ENCODE measurements at places on chromosomes 12 and 14.
A peak's percentile ranks its signal among the peaks of the same experiment; 100 is the strongest.

DNA sequence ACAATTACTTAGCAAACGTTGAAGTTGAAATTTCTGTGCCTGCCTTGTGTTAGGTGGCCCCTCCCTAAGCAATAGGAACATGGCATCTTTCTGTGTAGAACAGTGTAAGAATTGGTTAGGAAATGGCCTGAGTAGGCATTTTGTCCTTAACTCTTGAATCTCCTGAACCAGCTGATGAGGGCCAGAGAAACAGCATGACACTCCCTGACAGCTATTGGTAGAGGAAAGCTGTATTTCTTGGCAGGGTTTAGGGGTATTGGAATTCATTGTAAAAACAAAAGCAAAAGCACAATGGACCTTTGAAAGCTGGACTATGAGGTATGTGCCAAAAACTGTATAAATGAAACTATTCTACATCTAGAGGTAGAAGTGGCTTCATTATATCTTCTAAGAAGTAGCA is 40.6 kb upstream of the LRTM2 start:
- DNase-seq, result no peak

DNA sequence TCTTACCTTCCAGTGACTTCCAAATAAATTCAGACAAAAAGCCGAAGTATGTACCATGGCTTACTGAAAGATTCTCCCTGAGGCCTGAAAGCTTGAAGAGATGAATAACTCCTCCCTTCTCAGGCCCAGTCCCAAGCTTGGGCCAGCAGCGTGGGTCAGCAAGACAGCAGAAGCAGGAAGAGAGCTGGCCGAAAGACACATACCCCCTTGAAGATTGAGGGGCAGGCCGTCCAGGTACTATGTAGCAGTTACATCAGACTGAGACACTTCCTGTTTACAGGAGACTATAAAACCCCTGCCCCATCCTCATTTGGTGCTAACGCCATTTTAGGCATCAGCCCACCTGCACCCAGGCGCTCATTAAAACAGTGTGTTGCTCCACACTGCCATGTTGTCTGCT is 15.0 kb downstream of the NDUFA12 start:
- peak; percentile 11 for DNase-seq

DNA sequence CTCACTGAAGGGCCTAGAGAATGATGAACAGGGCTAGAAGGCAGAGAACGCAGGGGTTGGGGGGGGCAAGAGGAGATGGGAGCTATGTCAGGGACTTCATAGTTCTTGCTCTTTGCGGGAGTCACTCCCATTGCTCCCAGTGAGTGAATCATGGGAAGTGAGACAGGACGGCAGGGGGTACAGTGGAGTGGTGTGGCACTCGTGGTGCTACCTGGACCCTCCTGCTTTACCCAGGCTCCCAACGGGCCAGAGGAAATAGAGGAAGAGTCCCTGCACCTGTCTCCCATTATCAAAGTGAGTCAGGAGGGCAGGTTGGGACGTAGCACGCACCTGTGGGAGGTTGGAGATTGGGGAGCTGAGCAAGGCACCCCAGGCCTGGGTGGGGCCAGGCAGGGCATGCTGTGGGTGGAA is 1.3 kb upstream of the KRT8 start:
- no peak for DNase-seq

DNA sequence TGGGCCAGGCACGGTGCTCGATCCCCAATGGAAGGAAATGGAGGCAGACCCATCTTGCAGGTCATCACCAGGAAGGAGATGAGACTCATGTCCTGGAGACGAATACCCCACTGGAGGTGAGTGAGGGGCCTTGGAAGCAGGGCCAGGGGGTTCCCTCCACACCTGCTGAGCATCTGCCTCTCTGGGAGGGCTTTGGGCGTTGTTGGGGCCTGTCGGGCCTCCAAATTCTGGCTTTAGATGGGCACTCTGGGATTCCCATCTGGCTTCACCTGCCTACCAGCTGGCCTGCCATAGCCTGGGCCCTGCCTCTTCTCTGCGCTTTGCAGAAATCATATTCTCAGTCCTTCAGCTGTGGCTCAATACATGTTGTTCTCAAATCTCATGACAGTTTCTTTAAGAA is 13.9 kb downstream of the RTL1 start:
- DNase-seq, result no peak

DNA sequence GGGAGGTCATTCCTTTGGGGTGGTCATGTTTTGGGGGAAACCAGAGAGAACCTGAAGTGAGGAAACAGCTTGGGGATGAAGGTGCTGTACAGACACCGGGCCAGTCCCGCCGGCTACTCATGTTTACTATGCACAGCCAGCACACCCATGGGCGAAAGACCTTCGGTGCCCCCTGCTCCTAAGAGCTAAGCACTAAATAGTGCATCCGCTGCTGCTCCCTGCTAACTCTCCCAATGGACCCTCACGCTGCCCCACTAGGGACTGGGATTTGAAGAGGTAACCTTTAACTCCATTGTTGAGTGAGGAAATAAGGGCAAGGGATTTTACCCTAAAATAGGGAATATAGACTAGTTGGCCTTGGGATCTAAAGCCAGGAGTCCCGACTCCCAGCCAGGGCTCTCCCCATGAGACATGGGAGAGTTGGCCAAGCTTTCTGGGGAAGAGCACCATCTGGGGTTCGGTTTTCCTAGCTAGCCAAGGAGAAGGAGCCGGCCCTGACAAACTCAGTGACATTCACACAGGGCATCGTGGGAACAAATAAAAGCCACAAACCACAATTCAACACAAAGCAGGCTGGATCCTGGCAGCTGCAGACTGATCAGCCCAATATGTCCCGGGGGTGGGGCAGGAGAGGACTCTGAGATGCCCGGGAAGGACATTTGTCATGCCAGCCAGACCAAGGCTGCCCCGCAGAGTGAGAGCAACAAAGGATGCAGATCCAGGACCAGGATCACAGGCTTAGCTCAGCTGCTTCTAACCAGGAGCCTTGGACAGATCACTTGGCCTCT is 91.7 kb downstream of the SINHCAF start:
- DNase-seq, result no peak

DNA sequence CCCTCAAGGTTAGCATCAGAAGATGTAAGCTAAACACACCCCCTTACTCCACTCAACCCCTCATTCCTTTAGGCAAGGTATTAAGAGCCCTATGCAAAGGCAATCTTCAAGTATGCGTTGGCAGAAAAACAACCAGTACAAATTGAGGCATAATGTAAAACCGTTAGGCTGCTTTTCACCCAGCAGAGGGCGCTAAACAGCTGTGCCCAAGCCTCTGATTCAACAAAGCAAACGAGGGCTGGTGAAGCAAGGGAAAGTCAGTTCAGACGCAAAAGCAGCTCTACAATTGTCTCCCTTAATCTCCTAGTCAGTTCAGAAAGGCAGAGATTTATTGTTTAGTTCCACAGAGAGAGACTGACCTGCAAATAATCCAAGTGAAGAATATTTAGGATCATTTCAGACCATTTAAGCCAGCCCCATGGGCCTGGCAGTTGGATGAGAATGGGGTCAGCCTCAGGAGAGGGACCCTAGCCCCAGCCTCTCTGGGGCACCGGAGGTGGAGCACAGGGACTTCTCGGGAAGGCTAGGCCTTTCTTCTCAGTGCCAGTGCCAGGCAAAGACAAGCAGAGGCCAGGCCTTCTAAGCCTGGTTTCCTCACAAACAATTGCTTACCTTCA is 23.5 kb downstream of the DCAF5 start:
- peak; percentile 76 for DNase-seq

GRCh38 chr14:65838565-65838964 is 426.0 kb downstream of the FUT8 start:
- no peak for DNase-seq

GRCh38 chr12:93748672-93749383 is 71.7 kb downstream of the CRADD start:
- DNase-seq, result no peak

- peak; percentile 38 for DNase-seq
Measured at GRCh38 chr14:50531595-50532501, 521 bp downstream of the MAP4K5 start.

- DNase-seq, result no peak
Measured at GRCh38 chr14:53652068-53652467, 304.6 kb downstream of the BMP4 start.

DNA sequence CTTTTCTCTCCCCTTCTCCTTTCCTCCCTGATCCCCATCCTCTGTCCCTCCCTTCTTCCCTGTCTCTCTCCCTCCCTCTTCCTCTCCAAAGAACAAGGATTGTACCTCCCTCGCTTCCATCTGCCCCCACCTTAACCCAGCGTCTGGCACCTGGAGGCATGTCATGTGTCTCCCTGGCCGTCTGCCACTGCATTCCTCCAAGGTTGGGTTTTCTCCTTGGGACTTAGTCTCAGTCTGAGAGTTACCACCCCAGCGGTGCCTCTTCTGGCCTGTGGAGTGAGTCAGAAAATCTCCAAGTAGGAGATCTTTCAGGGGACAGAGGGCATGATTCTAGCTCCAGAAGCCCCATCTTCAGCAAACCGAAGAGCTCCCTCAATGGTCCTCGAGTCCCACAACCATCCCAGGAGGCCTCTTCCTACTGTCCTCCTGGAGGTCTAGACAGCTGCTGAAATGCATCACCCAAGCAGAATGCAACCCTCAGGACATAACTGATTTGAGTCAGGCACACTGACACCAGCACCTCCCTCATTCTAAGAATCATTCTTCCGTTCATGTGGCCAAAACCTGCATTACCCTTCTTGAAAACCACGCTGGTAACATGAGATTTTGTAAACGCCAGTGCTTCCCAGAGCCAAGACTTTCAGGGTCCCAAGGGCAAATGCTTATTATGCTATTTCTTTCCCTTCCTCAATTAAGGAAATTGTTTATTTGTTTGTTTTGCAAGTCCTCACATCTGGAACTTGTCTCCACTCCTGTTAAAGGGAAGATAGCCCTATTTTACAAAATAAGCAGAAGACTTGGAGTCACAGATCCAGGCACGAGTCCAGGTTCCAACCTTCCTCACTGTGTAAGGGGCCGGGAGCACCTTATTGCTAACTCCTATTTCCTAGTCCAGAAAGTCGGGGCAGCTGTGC is 463.2 kb downstream of the BCL11B start:
- no peak for DNase-seq

DNA sequence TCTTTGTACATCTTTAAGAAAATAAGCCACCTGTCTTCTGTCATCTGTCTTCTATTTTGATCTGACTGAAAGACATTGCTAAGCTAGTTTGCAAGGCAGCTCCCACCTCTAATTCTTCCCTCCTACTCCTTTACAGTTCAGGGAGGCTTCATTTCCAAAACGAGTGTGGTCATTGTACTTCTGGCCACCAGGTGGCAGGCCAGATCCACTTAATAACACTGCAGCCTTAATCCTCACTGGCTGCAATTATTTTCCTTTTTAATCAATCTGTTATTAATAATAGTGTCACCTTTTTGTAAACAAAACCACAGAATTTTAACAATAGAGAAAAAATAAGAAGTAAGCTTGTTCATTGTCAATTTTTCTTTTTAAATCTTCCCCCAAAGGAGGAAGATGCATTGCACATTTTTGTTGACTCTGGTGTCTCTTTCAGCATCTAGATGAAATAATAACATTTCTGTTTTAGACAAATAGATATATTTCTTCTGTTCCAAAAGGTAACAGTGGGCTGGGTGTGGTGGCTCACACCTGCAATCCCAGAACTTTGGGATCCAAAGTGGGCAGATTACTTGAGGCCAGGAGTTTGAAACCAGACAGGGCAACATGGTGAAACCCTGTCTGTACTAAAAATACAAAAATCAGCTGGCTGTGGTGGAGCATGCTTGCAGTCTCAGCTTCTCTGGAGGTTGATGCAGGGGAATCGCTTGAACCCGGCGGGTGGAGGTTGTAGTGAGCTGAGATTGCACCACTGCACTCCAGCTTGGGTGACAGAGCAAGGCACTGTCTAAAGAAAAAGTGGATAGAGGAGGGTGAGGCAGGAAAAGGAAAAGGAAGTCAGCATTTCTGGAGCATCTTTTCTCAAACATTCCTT is 23.3 kb downstream of the GABARAPL1 start:
- DNase-seq, result peak; percentile 10

GRCh38 chr14:55298500-55298822 is 27.2 kb downstream of the FBXO34 start:
- DNase-seq, result no peak

GRCh38 chr14:99475179-99475578 is 5.5 kb downstream of the SETD3 start:
- no peak for DNase-seq

GRCh38 chr14:103503296-103503695 is 19.3 kb downstream of the CKB start:
- DNase-seq, result no peak

- DNase-seq, result no peak
Measured at GRCh38 chr12:9843407-9843806, 16.1 kb downstream of the KLRF1 start.

DNA sequence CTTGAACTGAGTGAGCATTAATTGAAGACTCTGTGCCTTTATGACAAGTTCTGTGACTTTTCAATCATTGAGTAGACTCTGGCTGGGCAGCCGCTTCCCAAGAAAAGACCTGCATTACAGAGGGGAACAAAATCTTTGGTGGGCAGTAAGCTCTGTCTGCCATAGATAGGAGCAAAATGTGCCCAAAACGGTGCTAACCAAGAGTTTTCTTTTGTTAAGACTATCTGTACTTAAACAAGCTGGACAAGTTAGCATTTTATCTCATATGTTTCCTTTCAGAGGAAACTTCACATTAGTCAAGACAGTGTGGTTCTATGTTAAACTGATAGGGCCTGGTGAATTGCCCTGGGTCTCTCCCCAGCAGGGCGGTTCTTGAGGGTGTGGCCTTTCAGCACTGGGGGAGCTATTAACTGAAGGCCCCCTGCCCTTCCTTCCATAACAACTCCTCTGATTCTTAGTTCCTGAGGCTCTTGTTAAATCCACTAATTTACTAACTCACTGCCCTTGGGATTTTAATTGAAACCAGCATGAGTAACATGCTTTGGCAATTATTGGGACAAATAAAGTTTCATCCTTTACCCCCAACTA is 219.6 kb downstream of the KTN1 start:
- no peak for DNase-seq

- no peak for DNase-seq
Measured at GRCh38 chr12:60333461-60333860, 737.6 kb downstream of the SLC16A7 start.

- DNase-seq, result no peak
Measured at GRCh38 chr14:58265401-58265800, 20.8 kb downstream of the PSMA3 start.

- no peak for DNase-seq
Measured at GRCh38 chr12:77189901-77190416, 124.6 kb upstream of the E2F7 start.

DNA sequence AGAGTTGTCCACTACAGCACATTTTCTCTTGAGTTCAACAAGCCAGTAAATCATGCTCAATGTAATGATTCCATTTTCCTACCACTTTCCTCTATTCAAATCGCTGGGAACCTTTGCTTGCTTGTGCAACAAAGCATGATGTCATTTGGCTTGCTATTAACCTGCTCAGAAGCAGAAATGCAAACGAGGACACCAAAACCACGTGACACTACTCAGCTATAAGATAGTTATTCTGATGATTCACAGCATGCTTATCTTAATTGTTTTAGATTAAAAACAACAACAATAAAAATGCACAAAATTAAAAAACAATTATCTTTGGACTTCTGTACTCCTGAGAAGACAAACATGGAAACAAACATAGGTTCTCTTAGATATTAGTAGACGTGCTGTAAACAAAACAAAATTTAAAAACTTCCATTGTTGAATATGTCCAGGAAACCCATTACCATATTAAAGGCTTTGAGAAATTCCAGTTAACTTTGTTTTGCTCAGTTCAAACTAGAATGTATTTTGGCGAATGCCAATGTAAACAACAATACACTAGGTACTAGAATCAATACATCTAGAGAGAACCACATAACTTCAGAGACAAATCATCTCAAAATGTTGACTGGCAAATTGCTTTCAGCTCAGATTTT is 77.5 kb upstream of the KRAS start:
- no peak for DNase-seq

GRCh38 chr12:109679501-109680263 is 33.9 kb upstream of the FAM222A start:
- no peak for DNase-seq
